Hindlimb muscle (tissue), 1 donor: ENCODE measurements at places on chromosomes 3 and 15. TPM values are rescaled to one million over a fixed set of nuclear protein-coding genes. Genes with fewer than 3 reads are reported as not detected.

The SYNPR gene
- not detected for polyA plus RNA-seq

The NR2F2 gene
- 64.7 TPM for polyA plus RNA-seq

The SPESP1 gene
- 3.1 TPM for polyA plus RNA-seq

The APBA2 gene
- polyA plus RNA-seq, result 4.4 TPM

The OCA2 gene
- polyA plus RNA-seq, result 4.5 TPM

The PLA2G4F gene
- 0.35 TPM for polyA plus RNA-seq

The CP gene
- polyA plus RNA-seq, result 2.1 TPM

The PDZRN3 gene
- polyA plus RNA-seq, result 91.6 TPM

The ETV5 gene
- 23.1 TPM for polyA plus RNA-seq

The COL6A6 gene
- 83.1 TPM for polyA plus RNA-seq

The CTXN2 gene
- polyA plus RNA-seq, result not detected

The SKOR1 gene
- polyA plus RNA-seq, result 0.67 TPM

The CLRN1 gene
- 0.19 TPM for polyA plus RNA-seq

The CRYBG3 gene
- 24.5 TPM for polyA plus RNA-seq

The GP9 gene
- polyA plus RNA-seq, result 0.30 TPM

The EPHB3 gene
- 42.4 TPM for polyA plus RNA-seq

The VIPR1 gene
- polyA plus RNA-seq, result 2.8 TPM

The BCL2A1 gene
- polyA plus RNA-seq, result 0.34 TPM

The PPARG gene
- 10.7 TPM for polyA plus RNA-seq

The TUSC7 gene
- polyA plus RNA-seq, result not detected

The TRH gene
- polyA plus RNA-seq, result not detected

The PCLAF gene
- 25.9 TPM for polyA plus RNA-seq

The STARD9 gene
- 18.0 TPM for polyA plus RNA-seq

The HIGD1A gene
- polyA plus RNA-seq, result 63.7 TPM

The SUSD5 gene
- 1.2 TPM for polyA plus RNA-seq

The KNSTRN gene
- 16.8 TPM for polyA plus RNA-seq

The SI gene
- polyA plus RNA-seq, result not detected

The FANCD2OS gene
- polyA plus RNA-seq, result not detected

The BCHE gene
- polyA plus RNA-seq, result 53.2 TPM

The DPPA2 gene
- polyA plus RNA-seq, result not detected

The CRBN gene
- polyA plus RNA-seq, result 35.2 TPM

The ROPN1 gene
- polyA plus RNA-seq, result not detected

The SIDT1 gene
- polyA plus RNA-seq, result 1.7 TPM

The CCR8 gene
- not detected for polyA plus RNA-seq

The CD200 gene
- 10.7 TPM for polyA plus RNA-seq

The PAQR9 gene
- polyA plus RNA-seq, result not detected

The ERICH6 gene
- polyA plus RNA-seq, result 0.23 TPM

The ENTPD3 gene
- polyA plus RNA-seq, result 0.71 TPM

The C3orf52 gene
- 3.0 TPM for polyA plus RNA-seq
